ENCODE measurements at places on chromosomes 5 and 9.

- DNase-seq = no peak
Observed at GRCh38 chr9:17622749-17623148, 43.9 kb downstream of the SH3GL2 start.

- DNase-seq = no peak
Observed at GRCh38 chr5:916441-917293, 24.0 kb downstream of the TRIP13 start.

GRCh38 chr5:14781106-14781505, 90.5 kb downstream of the ANKH start:
- DNase-seq = no peak

DNA sequence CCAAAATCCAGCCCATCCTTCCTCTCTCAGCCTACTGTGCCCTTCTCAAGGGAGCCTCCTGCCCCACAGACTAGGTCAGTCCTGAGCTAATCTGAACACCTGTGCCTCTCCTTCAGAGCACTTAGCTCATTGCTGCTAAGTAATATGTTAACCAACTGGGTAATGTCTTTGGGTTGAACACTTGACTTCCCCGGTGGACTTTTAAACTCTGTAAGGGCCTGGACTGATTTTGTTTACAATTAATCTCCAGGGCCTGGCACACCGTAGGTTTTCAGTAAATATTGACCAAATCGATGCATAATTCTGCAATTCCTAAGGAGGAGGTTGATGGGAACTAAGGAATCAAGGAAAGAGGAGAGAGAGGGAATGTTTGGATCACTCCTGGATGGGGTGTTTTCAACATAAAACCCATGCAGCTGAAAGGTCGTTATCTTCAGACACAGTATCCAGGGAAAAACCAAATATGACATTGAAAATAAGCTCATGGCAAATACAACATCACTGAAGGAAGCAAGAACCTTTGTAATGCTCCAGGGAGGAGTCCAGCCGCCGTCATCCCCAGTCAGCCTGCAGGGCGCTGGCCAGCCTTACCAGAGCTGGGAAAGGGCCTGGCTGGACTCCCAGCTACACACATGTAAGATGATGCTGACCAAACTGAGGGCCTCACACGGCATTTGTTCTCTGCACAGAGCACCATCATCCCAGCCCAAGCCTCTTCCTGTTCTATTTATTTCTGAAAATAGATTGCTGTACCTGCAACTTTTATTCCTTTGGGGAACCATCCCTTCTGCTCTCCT, 166.3 kb downstream of the C5orf15 start:
- DNase-seq = no peak

- DNase-seq = no peak
Observed at GRCh38 chr5:168611165-168611564, 32.0 kb upstream of the PANK3 start.

- no peak for DNase-seq
Observed at GRCh38 chr9:136613824-136614371, 48.8 kb upstream of the EGFL7 start.

- no peak for DNase-seq
Observed at GRCh38 chr5:1807451-1808185, 6.4 kb downstream of the NDUFS6 start.

DNA sequence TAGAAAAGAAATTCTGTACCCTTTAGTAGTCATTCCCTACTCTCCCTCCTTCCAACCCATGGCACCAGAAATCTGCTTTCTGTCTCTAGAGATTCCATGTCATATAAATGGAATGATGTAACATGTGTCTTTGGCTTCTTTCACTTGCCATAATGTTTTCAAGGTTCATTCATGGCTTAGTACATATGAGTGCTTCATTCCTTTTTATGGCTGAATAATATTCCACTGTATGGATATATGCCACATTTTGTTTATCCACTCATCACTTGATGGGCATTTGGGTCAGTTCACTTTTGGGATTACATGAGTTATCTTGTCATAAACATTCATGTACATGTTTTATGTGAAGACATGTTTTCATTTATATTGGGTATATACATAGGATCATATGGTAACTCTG, 19.4 kb downstream of the POLR3G start:
- no peak for DNase-seq

GRCh38 chr5:160269017-160269416, 39.7 kb downstream of the FABP6 start:
- peak; percentile 39 for DNase-seq

DNA sequence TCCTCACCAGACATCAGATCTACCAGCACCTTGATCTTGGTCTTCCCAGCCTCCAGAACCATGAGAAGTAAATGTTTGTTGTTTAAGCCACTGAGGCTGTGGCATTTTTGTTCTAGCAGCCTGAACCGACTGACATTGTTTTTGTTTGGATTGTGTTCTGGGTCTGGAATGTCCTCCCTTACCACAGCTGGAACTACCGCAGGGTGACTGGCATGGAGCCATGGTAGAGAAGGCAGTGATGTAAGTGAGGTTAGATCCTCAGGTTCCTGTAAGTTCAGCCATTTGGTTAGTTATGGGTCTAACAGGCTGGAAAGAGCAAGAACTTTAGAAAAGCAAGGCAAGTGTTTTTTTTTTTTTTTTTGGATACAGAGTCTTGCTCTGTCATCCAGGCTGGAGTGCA, 209.3 kb downstream of the DAB2IP start:
- no peak for DNase-seq

DNA sequence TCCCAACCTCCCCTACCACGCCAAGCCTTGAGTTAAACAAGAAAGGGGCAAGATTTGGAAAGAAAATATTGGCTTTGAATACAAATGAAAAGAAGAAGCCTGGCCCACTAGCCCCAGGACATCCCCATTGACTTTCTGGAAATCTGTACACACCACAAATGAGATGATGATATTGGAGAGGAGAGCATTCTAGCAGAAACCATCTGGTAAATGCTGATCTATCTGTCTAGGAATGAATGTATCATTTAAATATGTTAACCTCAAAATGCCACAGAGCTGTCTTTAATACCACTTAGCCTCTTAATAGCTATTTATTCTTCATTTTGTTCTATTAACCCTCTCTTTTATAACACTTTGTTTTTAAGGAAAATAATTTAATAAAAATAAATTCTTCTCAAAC, 270.2 kb upstream of the PDE4D start:
- no peak for DNase-seq

DNA sequence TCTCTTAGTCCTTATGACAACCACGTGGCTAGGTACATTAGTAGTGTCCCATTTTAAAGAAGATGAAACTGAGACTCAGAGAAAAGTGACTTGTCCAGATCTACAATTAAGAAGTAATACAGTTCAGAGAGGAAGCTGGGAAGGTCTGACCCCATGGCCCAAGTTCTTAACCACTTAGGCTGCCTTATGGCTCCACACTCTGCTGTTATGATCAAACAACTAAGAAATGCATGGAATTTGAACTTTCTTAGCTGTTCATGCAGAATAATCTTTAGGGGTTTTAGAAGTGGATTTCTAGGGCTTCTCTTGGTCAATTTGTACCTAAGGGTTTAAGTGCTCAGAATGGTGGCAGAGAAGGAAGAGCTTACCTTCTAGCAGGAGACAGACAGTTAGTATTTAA, 128.0 kb upstream of the MSX2 start:
- DNase-seq = no peak

- DNase-seq = no peak
Observed at GRCh38 chr5:167561796-167562195, 729.6 kb upstream of the WWC1 start.

GRCh38 chr5:27437594-27438200, 399.3 kb upstream of the CDH9 start:
- DNase-seq = no peak

GRCh38 chr5:139823757-139824355, 28.2 kb downstream of the PSD2 start:
- DNase-seq = no peak

GRCh38 chr9:127316586-127317323, 52.2 kb downstream of the GARNL3 start:
- DNase-seq = no peak

- DNase-seq = no peak
Observed at GRCh38 chr5:41748631-41749030, 121.6 kb downstream of the OXCT1 start.

- DNase-seq = no peak
Observed at GRCh38 chr9:14351221-14351836, 37.4 kb upstream of the NFIB start.

DNA sequence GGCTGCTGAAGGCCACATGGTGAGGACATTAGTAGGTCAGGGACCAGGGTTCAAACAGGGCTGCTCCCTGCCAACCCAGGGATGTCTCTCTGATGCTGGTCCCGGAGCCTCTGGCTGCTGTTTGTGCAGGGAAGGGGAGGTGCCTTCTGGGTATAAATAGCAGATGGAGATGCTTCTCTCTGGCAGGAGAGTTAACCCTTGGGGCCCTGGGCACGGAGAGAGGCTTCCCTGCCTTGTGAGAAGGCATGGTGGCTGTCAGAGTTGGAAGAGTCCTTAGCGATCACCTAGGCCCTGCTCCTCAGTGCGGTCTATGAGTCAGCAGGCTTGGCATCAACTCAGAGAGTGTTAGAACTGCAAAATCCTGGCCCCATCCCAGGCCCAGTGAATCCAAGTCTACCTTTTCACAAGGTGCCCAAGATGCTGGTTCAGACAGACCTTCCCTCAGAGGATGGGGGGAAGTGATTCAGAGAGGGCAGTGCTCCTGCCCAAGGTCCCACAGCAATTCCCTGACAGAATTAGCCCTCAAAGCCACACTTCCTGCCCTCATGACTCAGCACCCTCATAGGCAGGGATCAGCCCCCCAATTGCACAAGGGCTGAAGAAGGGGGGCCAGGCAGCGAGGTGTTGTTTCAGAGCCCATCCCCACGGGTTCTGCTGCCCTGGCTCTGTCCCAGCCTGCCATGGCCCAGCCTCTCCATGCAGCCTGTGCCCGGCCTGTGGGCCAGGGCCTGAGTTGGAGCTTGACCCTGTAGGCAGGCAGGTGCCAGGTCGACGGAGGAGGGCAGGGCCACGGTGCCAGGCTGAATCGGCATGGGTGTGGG, 25.6 kb downstream of the CAMK2A start:
- peak; percentile 60 for DNase-seq

DNA sequence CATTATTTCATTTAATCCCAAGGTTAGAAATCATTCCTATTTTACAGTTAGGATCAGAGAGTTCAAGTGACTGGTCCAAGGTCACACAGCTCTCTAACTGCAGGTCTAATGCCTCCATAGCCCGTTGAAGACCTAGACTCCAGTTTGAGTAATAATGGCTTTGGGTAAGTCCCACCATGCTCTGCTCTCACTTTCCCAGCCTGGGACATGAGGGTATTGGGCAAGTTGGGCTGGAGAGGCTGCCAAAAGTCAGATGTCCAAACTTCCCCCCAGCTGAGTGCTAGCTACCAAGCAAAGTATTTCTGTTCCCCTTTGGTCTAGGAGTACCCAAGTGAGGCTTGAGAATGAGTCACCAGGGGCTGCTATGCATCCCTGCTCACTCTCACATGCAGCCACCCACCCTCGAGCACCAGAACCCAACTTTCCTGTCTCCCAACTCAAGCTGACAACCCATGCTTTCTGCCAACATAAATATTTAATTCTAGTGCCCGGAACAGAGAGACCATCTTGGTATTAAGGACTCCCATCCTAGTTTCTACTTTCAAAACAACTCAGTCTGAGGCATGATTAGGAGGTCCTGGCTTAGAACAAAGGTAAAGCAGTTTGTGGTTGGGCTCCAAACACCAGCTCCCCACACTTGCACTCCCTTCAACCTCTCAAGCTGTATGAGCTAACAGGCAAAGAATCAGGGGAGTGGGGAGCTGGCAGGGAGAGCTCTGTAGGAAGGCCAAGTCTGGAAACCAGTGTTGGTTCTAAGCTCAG, 236.5 kb upstream of the TRIM32 start:
- no peak for DNase-seq

- no peak for DNase-seq
Observed at GRCh38 chr9:77798140-77798539, 150.0 kb upstream of the GNA14 start.

- no peak for DNase-seq
Observed at GRCh38 chr5:130890610-130891009, 274.4 kb downstream of the HINT1 start.

- peak; percentile 7 for DNase-seq
Observed at GRCh38 chr9:126763130-126763764, 41.6 kb upstream of the ZBTB43 start.

GRCh38 chr5:176875783-176876505, 23.2 kb downstream of the HK3 start:
- DNase-seq = no peak

- DNase-seq = no peak
Observed at GRCh38 chr9:112033237-112034215, 136.9 kb downstream of the UGCG start.

GRCh38 chr5:176389135-176390123, 878 bp downstream of the HIGD2A start:
- no peak for DNase-seq

GRCh38 chr5:151196556-151197290, 27.2 kb downstream of the CCDC69 start:
- no peak for DNase-seq

DNA sequence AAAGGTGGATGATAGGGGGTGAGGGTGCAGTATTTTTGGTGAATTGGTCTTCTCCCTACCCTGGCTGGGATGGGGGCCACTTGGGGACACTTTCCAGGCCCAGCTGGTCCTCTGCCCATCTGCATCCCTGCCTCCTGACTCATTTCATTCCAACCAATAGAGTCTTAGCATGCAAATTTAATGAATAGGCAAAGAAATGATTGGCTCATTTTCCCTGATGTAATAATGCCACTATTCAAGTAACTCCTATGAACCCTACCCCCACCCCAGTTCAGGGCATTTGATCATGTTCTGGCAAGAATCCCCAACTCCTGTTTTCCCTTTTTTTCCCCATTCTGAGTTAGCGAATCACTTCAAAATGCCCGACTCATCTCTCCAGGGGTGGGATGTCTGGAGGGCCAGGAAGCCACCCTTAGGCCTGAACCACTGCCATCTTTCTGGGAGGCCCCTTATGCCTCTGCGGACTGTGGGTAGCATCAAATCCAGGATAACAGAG, 56.7 kb downstream of the PCDH1 start:
- DNase-seq = no peak

DNA sequence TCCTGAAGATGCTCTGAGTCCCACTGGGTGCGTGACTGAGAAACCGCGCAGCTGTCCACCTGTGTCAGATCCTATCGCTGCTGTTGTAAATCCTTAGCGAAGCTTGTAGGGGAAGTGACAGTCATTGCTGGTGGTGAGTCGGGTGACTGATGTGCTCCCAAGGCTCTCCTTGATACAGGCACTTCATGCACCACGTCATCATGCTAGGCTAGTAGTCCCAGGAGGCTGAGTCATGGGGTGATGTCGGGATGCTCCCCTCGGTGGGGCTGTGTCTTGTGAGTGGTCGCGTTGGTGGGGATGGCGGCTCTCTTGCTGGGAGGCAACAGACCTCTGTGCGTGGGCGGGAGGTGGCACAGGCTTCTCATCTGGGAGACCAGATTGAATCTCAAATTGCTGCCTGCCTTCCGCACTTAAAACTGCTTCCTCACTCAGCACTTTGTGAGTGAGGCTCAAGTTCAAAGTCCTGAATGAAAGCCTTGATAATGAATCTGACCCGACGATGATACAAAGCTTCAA, 84.7 kb downstream of the CSNK1A1 start:
- peak; percentile 67 for DNase-seq

Measured in HT-29 (cell line).